ENCODE measurements at places on chromosomes 2 and 18.

- DNase-seq, result no peak
These were observed 51.3 kb downstream of the RMDN2 start for GRCh38 chr2:37976411-37976810.

GRCh38 chr18:36931106-36931505 lies 102.2 kb downstream of the KIAA1328 start:
- DNase-seq, result no peak

GRCh38 chr18:32138332-32138982 lies 46.8 kb downstream of the RNF138 start:
- no peak for DNase-seq

DNA sequence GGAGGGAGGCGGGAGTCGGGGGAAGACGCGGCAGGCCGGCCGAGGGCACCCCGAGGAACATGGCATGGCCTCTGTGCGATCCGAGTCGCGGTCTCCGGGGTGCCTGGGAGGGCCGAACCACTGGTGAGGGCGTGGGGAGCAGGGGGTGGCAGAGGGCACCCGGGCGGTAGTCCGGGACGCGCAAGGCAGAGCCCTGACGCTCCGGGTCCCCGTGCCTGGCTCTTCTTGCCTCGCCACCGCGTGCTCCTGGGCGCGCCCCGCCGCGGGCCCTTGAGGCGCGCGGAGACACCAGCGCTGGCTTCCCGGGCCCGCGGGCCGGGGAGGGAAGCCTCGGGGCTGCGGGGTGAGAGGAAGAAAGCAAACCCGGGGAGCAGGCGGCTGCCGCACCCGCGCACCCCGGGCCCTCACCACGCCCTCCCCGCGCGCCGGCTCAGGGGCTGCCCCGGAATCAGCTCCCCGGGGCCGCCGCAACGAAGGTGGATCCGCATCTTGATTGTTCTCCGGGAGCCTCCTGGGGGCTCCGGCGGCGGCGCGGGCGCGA lies 4.3 kb downstream of the SOX11 start:
- no peak for DNase-seq

GRCh38 chr18:27605107-27605834 lies 420.2 kb upstream of the CHST9 start:
- no peak for DNase-seq

GRCh38 chr2:60966507-60967405 lies 50.8 kb upstream of the PEX13 start:
- DNase-seq, result no peak

- DNase-seq, result no peak
These were observed 49.7 kb downstream of the TSN start for GRCh38 chr2:121804997-121805765.

- DNase-seq, result no peak
These were observed 518.9 kb upstream of the RAB6C start for GRCh38 chr2:129460299-129461198.

DNA sequence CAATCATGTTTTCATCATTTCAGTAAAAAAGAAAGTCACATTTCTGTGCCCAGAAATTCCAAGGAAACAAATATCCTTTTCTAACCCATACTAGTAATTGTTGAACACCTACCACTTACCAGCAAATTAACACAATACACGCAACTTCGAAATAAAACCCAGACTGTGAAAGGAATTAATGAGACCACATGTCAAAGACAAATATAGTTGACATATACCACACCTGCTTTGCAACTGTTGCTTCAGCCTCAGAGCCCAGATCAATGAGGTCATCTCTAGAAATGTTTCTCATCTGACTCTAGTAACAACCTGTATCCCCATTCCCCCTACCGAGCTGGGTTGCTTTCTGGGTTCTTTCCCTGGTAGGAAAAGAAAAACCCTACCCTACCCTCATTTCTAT lies 52.6 kb downstream of the TRIP12 start:
- DNase-seq, result no peak

Data from stimulated activated CD8-positive, alpha-beta memory T cell treated with anti-CD3 and anti-CD28 coated beads, Interleukin-7, amount 100 ng/mL, for 48 hours (primary cell).